ENCODE measurements at places on chromosomes 6 and 20.
A peak's percentile ranks its signal among the peaks of the same experiment; 100 is the strongest.

DNA sequence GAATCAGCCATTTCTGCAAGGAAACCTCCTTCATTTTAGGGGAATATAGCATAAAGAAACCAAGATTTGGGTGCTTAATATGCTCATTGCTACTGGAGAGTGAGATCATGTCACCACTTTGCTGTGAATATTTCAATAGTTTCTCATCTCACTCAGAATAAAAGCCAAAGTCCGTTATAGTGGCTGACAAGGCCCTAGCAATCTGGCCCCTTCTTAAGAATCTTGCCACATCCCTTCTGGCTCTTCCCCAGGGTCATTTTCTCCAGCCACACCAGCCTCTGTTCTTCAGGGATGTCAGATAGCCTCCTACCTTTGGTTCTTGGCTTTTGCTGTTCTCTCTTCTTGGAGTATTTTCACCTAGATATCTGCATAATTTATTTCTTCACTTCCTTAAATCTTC, 24.8 kb upstream of the MLIP start:
- DNase-seq, result no peak

GRCh38 chr20:46752728-46753127, 43.3 kb downstream of the SLC2A10 start:
- peak; percentile 5 for DNase-seq

DNA sequence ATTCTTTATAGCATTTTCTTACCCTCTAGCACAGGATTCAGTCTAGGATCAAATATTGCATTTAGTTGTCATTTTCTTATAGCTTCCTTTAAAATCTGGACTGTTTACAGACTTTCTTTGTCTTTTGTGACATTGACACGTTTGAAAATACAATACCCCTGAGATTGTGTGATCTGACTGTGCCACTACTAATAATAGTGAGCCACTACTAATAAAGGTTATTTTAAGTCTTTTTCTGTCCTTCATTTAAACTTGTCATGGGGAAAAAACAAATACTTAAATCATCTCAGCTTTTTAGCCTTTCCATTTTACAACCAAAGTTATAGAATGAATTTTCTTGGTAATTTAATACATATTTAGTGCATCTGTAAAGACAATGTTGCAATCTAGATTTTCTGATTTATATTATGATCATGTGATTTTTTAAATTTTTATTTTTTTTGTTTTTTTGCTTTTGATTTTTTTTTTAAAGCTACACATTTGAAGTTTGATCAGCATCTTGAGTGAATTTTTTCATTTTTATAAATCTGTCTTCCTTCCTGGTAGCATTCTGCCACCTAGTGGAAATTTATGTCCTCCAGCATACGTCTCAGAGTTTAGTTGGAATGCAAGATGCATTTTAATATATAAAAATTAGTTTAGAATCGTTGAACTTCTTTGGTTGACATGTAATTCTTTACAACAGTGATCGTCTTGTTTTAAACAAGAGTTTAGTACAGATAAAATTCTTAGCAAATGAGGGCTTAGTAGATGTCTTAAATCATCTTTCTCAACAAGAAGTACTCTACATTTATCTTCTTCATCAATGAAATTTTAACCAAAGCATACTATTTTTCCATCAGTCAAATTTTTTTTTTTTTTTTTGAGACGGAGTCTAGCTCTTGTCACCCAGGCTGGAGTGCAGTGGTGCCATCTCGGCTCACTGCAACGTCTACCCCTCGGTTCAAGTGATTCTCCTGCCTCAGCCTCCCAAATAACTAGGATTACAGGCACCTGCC, 119.4 kb downstream of the NCOA3 start:
- DNase-seq, result no peak

GRCh38 chr6:39389484-39389767, 66.9 kb upstream of the KCNK16 start:
- no peak for DNase-seq

DNA sequence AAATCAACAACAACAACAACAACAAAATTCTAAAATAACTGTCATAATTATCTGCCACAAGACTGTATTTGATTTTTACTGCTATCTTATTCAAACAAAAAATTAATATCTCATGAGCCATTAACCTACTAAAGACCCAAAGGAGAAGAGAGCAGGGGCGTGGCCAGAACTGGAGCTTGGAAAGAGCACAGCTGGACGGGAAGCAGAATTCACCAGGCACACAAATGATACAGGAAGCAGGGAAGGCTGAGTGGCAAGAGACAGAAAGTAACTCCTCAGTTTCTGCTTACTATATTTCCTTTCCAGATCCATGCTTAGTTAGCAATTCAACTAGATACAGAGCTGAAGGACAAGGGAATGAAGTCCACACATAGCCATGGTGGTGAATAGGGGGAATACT, 54.4 kb downstream of the FKBP5 start:
- DNase-seq, result no peak

DNA sequence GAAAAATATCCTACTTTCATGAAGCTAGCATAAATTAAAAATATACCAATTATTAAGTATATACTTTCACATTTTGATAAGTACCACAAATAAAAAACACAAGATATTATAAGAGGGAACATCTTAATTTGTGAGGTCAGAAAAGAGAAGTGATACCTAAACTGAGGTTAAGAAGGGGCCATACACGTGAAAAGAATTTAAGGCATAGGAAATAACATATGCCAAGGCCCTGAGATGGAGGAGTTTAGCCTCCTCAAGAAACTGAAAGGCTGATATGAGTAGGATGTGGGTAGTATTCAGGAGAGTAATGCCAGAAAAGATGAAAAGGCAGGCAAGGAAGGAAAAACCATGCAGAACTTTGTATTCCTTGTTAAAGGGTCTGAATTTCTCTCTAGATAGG, 116.6 kb upstream of the HTR1E start:
- DNase-seq, result no peak

- DNase-seq, result no peak
Measured at GRCh38 chr6:167211881-167212712, 54.3 kb upstream of the GPR31 start.

DNA sequence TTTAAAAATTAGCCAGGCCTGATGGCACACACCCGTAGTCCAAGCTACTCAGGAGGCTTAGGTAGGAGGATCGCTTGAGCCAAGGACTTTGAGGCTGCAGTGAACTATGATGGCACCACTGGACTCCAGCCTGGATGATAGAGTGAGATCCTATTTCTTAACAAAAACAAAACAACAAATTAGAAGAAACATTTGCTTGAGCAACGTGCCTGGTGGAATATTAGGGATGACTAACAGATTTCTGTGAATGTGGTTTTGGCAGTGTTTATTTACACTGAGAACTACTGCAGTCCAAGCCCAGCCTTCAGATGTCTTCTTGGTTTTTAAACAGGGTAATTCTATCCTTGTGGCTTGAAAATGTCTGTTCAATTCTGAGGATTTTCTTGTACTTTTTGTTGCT, 9.2 kb downstream of the PPP1R3G start:
- no peak for DNase-seq

GRCh38 chr20:8435285-8436035, 303.4 kb downstream of the PLCB1 start:
- DNase-seq, result no peak

DNA sequence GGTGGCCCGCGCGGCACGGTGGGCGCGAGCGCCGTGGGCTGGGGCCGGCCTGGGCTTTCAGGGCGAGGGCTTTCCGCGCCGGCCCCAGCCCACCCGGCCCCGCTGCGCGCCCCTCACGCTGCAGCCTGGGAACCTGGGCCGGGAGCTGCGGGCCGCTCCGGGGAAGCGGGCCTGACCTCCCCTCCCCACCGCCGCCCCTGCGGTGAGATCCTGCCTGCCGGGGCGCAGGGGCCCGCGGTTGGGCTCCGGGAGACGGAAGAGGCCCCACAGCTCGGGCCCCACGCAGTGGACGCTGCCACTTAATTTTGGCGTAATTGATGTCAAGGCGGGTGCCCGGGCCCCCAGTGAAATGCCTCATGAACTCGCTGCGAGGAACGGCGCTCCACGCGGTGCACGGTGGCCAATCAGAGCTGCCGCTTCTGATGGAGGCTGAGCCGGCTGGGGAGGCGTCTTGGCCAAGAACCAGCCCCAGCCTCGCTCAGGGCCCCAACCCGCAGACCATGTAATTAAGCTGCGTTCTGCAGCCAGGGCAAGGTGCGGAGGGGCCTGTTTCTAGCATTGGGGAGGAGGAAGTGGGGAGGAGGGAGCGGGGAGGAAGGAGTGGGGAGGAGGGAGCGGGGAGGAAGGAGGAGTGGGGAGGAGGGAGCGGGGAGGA, 96.1 kb upstream of the BHLHE23 start:
- peak; percentile 25 for DNase-seq

DNA sequence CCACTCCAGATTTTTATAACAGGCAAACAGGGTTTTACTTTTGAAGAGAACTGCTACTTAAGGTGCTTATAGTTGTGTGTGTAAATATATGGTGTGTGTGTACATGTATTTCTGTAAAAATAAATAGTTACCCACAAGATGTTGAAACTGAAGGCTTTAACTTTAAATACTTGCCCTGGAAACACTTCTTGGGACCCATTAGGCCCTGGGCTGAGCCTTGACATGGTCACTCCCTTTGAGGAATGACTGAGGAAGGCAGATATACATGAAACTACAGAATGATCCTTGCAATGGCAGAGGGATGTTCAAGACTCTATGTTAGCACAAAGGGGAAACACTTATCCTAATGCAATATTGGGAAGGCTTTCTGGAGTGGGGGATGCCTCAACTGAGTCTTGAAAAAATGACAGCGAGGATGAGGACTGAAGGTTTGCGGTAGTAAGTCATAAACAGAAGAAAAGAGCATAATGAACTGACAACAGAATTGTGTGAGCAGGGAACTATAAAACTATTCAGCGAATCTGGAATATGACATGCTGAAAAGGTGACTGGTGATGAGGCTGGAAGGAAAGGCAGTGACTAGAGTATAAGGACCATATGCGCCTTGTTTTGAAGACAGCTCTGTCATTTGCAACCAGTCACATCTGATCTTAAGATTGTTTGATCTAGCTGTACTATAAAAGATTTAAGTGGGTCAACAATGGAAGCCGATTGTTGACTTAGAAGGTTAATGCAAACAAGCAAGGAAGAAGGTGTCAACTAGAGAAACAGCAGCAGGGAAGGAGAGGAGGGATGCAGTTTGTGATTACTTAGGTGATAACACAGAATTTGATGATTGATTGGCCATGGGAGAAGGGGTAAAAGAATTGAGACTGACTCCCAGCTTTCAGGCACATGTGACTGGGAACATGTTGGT, 64.4 kb upstream of the COL21A1 start:
- DNase-seq, result no peak

GRCh38 chr6:23929201-23929600, 196.8 kb upstream of the NRSN1 start:
- no peak for DNase-seq

- no peak for DNase-seq
Measured at GRCh38 chr20:53171065-53171464, 198.9 kb downstream of the TSHZ2 start.

DNA sequence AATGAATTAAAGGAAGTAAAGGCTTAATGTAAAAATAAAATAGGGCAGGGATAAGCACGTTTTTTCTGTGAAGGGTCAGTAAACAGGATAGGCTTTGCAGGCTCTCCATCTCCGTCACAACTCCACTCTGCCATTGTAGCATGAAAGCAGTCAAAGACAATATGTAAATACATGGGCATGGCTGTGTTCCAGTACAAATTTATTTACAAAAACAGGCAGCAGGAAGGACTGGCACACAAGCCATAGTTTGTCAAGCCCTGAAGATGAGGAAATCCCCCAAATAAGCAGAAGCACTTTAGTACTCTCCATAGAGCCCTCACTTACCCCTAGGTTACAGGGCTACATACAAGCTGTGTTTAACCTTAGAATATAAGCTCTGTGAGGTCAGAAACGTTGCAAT, 8.9 kb upstream of the FBXO9 start:
- no peak for DNase-seq

- DNase-seq, result no peak
Measured at GRCh38 chr6:49555951-49556350, 5.5 kb downstream of the C6orf141 start.

GRCh38 chr20:23565503-23566045, 2.7 kb downstream of the CST9L start:
- no peak for DNase-seq

DNA sequence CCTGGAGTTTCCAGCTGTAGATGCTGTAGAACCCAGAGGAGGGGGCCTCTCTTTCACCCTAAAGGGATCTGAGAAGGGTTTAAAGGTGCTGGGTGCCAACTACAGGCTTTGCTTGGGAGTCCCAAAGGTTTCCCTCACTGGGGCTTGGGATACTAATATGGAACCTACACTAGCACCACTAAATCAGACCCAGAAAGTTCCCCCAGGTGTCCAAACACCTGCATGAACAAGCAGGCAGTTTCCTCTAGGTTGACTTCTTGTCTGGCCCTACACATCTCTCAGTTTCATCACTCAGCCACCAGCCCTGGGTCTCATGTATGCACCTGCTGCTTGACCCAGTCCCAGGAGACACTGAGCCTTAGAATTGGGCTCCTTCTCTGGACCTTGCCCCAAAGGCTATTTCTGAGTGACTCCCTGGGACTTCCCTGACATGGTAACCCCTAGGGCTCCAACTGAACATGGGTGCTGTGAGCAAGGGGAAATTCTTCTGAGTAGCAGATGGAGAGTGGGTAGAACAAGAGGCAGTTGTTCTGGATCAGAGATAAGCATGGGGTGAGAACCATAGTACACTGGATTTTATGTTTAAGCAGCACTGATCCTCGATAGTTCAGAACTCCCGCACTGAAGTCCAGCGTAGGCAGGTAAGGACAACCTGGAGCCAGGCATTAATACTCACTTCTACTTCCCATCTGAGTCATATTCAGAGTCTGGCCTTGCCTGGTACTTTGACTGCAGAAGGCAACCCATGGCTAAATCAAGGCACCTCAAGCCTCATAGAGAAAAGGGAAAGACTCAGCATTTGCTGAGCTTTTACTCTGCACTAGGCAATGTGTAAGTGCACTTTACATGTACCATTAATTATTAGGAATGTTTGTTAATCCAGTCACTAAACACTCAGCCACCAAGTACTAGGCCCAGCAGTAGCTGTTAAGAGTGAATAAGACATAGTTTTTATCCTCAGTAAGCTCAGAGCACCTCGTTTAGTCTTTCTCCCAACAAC, 16.8 kb downstream of the BCL2L1 start:
- no peak for DNase-seq

DNA sequence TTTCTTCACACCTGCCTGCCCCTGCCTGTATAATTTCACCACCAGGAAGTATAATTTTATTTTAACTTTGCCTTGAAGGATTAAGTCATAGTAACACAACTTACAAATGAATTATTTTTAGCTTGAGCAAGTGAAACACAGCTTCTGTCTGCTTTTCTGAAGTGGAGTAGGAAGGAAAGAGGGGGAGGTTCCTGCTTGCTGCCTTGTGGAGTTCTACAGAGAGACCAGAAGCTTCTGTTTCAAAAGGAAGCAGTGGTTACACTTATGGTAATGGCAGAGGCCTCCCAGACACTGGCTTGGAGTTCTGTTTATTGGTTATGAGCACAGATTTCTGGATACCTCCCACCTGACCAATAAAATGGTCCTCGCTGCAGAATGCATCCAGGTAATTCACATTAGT, 159.6 kb downstream of the TMEM200A start:
- DNase-seq, result no peak

DNA sequence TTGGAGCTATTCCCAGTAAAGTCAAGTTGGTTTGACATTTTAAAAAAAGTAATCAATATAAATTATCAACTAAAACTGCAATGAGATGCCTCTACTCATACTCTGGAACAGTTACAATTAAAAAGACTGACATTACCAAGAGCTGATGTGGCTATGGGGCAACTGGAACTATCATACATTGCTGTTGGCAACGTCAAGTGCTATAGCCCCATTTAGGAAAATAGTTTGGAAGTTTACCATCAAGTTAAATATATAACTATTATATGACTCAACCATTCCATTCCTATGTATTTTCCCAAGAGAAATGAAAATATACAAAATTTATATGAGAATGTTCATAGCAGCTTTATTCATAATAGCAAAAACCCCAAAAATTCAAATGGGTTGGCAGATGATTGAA, 111.4 kb upstream of the HDGFL1 start:
- no peak for DNase-seq

Measured in stimulated activated CD4-positive, alpha-beta T cell treated with anti-CD3 and anti-CD28 coated beads, Interleukin-12 subunit alpha, Interleukin-12 subunit beta, amount 100 ng/mL, for 24 hours (primary cell).